T-helper 17 cell (primary cell): ENCODE measurements at places on chromosomes 5 and 9. TPM values are rescaled to one million over a fixed set of nuclear protein-coding genes. Genes with fewer than 3 reads are reported as not detected.

Gene BHMT2
- not detected for total RNA-seq

GRCh38 chr5:68547622-68548021 is 332.1 kb downstream of the PIK3R1 start:
- DNase-seq: no peak

- DNase-seq: no peak
These were observed 17.1 kb downstream of the ENG start for GRCh38 chr9:127837346-127837745.

Gene WDR31
- total RNA-seq: 0.82 TPM

DNA sequence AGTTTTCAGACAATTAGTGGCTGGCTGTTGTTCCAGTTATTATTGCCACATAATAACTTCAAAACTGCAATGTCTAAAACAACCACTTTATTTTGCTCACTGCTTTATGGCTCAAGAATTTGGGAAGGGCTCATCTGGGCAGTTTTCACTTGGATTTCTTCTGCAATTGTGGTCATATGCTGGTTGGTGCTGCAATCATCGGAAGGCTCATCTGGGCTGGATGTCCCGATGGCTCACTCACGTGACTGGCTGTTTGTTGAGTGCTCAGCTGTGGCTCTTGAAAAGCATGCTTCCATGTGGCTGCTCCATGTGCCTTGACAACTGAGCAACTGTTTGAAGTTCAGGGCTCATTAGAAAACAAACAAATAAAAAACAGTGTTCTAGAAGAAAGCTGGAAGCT is 1032.5 kb downstream of the DTWD2 start:
- no peak for DNase-seq

DNA sequence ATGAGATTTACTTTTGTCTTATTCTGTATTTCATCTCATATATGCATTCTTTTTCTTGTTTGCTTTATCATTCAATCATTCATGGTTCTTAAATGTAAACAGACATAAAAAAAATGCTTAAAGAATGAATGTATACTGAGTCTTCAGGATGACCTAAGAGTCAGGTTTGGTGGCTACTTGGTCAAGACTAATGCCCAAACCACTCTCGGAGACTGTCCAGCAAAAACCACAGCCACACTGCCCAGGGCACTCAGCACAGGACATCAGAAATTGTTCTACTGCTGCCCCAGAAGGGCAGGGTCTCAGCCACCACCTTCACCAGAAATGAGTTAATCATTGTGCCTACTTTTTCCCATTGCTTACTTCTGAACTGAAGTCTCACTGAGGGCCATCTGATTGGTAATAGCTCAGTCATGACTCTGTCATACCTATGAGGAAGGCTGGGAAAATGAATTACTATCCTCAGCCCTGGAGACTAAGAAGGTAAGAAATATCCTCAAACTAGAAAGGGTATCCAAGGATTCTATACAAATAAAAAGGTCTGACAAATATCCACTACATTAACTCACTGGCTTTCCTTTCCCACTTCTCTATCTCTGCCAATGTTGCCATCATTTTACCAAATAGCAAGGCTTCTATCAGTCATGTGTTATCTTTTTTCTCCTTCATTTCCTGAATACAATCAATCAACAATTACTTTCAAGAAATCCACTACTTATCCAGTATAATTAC is 236.1 kb downstream of the CETN3 start:
- no peak for DNase-seq

- no peak for DNase-seq
These were observed 189.3 kb upstream of the MAST4 start for GRCh38 chr5:66406761-66407336.

Gene HEMGN
- total RNA-seq: 9.0 TPM

DNA sequence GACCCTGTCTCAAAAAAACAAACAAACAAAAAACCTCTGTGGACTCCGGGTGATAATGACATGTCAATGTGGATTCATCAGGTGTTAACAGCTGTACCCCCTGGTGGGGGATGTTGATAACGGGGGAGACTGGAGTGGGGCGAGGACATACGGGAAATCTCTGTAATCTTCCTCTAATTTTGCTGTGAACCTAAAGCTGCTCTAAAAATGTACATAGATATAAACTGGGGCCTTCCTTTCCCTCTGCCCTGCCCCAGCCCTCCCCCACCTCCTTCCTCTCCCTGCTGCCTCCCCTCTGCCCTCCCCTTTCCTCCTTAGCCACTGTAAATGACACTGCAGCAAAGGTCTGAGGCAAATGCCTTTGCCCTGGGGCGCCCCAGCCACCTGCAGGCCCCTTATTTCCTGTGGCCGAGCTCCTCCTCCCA is 1.4 kb upstream of the CEL start:
- no peak for DNase-seq

DNA sequence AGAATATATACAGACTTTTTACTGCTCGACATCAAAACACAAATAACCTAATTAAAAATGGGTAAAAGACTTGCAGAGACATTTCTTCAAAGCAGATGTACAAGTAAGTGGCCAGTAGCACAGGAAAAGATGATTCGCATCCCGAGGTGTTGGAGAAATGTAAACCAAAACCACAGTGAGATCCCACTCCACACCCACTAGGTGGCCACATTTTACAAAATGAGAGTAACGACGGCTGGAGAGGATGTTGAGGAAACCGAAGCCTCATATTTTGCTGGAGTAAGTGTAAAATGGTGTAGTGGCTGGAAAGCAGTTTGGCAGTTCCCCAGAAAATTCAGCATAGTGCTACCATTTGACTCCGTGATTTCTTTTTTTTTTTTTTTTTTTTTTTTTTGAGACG is 21.3 kb upstream of the GBGT1 start:
- no peak for DNase-seq
